Mesenchymal stem cell (in vitro differentiated cells and primary cell): ENCODE measurements at places on chromosomes 12 and 14.
A peak's percentile ranks its signal among the peaks of the same experiment; 100 is the strongest.

DNA sequence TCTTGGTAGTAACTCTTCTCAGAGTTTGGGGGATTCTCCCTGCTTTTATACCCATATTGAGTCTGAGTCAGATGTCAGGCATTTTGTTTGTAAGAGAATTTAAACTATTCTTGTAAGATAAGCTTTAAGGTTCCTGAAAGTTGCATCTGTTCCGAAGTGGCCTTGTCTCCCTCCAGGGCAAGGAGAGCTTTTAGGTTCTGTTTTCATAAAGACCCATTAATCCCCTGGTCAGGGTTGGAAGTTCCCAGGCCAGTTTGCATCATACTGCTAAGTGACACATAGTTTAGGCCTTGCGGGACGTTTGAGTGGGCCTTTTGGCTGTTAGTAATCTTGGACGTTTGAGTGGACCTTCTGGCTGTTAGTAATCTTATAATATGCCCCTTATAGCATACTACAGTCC is 396.7 kb downstream of the NPAS3 start:
- peak; percentile 75 for DNase-seq

DNA sequence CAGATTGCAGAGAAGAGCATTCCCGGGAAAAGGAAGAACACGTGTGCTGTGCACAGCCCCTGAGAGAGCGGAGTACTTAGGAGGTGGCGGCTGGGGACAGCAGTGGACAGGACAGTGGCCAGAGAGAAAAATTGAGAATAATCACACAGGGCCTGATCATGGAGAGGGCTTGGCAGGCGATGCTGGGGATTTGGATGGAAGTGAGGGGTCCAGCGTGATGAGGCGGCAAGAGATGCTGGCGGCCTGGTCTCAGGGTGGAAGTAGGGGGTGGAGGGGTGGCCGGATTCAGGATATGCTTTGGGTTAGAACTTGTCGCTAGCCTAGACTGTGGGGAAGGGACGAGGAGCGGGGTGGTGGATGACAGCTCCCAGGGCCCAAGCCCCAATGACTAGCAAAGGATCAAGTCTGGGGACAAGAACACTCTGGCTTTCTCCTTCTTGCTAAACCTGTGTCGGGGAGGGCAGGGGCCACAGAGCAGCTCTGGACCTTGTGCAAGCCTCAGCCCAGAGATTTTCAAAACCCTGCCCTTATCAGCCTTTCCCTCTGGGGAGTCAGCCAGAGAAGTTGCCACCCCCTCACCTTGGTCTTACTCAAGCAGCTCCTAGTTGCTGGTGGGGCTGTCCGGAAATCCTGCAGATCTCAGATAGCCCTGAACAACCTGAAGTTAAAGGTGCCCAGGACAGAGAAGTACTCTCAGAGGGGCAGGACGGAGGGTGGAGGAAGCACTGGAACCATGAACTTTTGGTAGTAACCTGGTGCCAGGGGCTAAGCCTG is 1.3 kb downstream of the HVCN1 start:
- DNase-seq: no peak

DNA sequence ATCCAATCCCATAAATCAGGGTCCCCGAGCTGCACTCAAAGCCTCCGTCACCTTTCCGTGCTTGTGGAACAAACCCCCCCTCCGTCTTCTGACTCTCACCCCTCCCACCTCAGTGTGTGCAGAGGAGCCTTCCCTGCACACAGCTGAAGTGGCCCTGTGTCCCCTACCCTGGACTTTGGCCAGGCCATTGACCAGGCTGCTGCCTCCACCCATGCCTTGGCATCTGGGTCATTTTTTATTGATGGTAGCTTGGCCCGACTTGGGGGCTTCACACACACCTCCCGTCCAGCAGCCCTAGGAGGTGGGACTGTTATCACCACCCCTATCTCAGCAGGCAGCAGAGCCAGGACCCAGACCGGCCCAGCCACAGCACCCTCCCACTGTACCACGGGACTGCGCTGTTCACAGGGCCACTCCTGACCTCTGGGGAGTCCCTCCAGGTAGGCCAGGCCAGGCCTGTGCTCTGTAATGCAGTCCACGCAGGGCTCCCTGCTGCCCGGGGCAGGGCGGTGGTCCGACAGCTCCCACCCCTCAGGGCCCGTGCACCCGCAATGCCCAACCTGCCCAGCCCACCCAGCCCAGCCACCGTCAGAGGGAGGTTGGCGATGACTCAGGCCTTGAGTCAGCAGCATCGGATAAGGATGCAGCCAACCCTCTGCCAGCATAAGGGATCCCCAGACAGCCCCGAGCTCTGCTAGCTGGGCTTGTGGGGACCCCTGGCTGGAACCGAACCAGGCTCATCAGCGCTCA is 9.2 kb upstream of the INF2 start:
- peak; percentile 87 for DNase-seq

DNA sequence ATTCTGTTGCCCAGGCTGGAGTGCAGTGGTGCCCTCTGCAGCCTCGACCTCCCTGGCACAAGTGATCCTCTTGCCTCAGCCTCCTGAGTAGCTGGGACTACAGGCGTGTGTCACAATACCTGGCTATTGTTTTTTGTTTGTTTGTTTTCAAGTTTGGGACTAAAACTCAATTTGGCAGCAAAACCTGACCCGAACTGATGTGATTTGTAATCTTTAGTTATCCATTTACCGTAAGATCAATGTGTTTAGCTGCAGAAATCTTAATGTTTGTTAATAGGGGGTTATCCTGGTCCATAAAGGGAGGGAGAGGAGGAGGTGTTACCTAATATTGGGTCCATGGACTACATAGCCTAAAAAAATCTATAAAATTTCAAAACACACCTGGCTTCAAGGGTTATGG is 738 bp upstream of the C1S start:
- DNase-seq: no peak

- DNase-seq: no peak
These were observed 175.8 kb upstream of the NPAS3 start for GRCh38 chr14:32762886-32763285.

- no peak for DNase-seq
These were observed 79.8 kb downstream of the CCDC88C start for GRCh38 chr14:91337699-91338335.

GRCh38 chr14:104169005-104169698 is 30.8 kb downstream of the KIF26A start:
- no peak for DNase-seq

DNA sequence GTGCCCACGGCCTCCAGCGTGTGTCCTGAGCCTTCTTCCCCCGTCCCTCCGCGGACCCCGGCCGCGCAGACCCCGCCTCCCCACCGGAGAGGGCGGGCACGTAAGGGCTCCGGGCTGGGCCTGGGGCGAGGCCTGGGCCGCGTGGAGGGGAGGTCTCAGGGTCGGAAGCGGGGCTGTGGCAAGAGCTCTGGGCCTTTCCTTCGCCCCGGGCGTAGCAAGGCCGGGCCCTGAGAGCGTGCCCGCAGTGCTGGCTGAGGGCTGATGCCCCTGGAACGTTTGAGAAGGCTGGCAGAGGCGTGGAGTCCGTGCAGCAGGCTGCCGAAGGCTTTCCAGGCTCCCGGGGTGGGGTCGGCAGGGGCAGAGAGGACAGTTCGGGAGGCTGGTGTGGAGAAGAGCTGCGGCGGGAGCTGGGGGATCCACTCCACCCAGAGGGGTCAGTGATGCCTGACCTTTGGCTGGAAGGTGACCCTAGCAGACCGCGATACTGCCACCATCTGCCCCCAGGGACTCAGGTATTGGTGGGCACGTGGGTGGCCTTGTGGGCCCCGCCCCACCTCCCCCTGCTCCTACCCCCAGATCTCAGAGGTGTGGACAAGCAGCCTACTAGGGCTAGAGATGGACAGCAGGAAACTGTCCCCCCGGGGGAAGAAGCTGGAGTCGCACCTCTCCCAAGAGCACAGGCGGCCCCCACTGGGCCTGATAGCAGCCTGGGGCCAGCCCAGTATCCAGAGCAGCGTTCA is 558 bp downstream of the TEX22 start:
- no peak for DNase-seq

GRCh38 chr12:1356285-1356684 is 238.1 kb downstream of the FBXL14 start:
- no peak for DNase-seq

GRCh38 chr12:52367876-52368275 is 595 bp upstream of the KRT85 start:
- DNase-seq: no peak

DNA sequence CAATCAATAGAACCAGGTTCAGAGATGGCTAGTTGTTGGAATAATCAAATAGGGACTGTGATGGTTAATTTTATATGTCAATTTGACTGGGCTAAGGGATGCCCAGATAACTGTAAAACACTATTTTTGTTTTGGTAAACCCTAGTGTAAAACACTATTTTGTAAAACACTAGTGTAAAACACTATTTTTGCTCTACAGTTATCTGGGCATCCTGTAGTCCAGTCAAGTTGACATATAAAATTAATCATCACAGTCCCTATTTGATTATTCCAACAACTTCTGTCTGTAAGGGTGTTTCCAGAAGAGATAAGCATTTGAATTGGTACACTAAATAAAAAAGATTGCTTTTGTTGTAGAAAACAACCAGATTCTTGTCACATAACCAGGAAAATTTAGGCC is 15.6 kb upstream of the EML5 start:
- DNase-seq: no peak

GRCh38 chr14:22613736-22614239 is 15.7 kb downstream of the ABHD4 start:
- no peak for DNase-seq
